ENCODE measurements at places on chromosomes 2 and 18.

GRCh38 chr2:189022053-189022481, 47.9 kb downstream of the COL3A1 start:
- no peaks in the 10 kb centered on the region for H3K27me3 ChIP-seq
- H3K4me1 ChIP-seq, result no peaks in the 10 kb centered on the region
- no peak for DNase-seq
- H3K4me3 ChIP-seq, result no peak overlapping the region

- H3K27ac ChIP-seq, result no peak overlapping the region
- H3K4me1 ChIP-seq, result no peaks in the 10 kb centered on the region
- no peak overlapping the region for H3K4me3 ChIP-seq
Observed at GRCh38 chr2:193228276-193228675, 1033.5 kb upstream of the TMEFF2 start.

- peaks cover 4% of the 10 kb centered on the region for H3K36me3 ChIP-seq
- peak overlapping the region; percentile 73 for H3K4me3 ChIP-seq
- H3K4me1 ChIP-seq, result peaks cover 41% of the 10 kb centered on the region
- DNase-seq, result peak; percentile 9
- H3K27ac ChIP-seq, result no peak overlapping the region
Observed at GRCh38 chr18:48009116-48009745, 78.8 kb upstream of the SMAD2 start.

- H3K27me3 ChIP-seq, result no peaks in the 10 kb centered on the region
- no peaks in the 10 kb centered on the region for H3K36me3 ChIP-seq
- H3K4me1 ChIP-seq, result no peaks in the 10 kb centered on the region
- H3K27ac ChIP-seq, result no peak overlapping the region
- no peak overlapping the region for H3K4me3 ChIP-seq
Observed at GRCh38 chr18:41666231-41666630, 288.8 kb upstream of the PIK3C3 start.

DNA sequence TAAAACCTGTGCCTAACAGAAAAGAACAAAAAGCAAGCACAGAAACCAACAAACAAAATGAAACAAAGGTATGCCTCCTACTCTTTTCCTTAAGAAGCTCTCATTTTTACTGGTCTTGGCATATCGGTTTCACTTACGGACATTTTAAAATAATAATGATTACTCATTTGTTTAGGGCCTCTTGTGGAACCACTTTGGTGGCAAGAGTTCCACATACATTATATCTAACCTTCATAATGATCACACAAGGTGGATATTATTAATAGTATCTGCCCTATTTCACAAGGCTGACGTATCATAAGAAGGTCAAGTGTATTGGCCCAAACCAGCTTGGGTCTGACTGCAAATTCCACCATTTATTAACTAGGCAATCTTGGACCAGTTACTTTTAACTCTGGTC, 304.7 kb downstream of the TCF4 start:
- no peak for DNase-seq
- peaks cover 6% of the 10 kb centered on the region for H3K36me3 ChIP-seq
- peaks cover 40% of the 10 kb centered on the region for H3K4me1 ChIP-seq
- H3K27me3 ChIP-seq, result no peaks in the 10 kb centered on the region
- H3K27ac ChIP-seq, result no peak overlapping the region

- peaks cover 12% of the 10 kb centered on the region for H3K4me1 ChIP-seq
- no peak for DNase-seq
- H3K27ac ChIP-seq, result no peak overlapping the region
- H3K27me3 ChIP-seq, result no peaks in the 10 kb centered on the region
- no peak overlapping the region for H3K4me3 ChIP-seq
Observed at GRCh38 chr2:161976295-161976694, 97.7 kb downstream of the DPP4 start.

DNA sequence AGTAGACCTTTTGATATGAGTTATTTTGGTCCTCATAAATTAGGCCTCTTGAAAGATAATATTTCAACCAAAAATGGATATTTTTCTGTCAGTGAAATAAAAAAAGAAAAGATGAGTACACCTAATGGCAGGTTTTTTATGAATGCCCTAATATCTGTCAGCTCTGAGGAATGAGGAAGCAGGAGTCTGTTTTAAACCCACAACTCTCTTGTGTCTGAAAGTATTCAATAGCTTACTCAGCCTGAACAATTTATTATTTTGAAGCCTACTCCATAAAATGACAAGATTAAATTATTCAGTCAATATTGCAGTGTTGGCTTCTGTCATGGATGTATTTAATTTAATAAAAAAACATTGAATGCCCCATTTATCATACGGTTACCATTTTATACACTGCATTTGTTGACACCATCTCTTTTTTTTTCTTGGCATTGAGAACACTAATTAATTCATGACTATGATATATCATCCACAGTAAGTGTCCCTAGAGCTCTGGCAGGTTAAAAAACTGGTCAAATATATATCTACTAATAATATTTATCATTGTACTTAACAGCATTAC, 548.2 kb downstream of the CBLN2 start:
- peaks cover 1% of the 10 kb centered on the region for H3K27me3 ChIP-seq
- no peak overlapping the region for H3K4me3 ChIP-seq
- no peaks in the 10 kb centered on the region for H3K4me1 ChIP-seq
- peaks cover 16% of the 10 kb centered on the region for H3K36me3 ChIP-seq
- H3K27ac ChIP-seq, result no peak overlapping the region

DNA sequence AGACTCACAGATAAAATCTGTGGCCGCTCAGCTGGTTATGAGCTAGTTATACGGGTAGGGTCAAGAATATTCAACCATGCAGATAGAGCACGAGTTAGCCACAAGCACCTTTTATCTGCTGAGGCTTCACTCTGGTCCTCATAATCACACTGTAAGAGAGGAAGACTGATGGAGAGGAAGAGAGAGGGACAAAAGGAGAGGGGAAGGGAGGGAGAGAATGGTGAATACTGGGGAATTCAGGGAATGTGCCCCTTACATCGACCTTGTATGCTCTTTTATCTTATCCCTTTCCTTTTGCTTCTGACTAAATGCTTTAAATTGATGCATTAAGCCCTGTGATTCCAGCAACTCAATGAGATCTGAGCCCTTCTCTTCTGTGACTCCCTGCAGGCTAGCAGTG, 333.1 kb downstream of the DSEL start:
- no peaks in the 10 kb centered on the region for H3K27me3 ChIP-seq
- H3K27ac ChIP-seq, result peak overlapping the region; percentile 66
- H3K4me3 ChIP-seq, result no peak overlapping the region
- H3K4me1 ChIP-seq, result peaks cover 15% of the 10 kb centered on the region
- DNase-seq, result no peak

DNA sequence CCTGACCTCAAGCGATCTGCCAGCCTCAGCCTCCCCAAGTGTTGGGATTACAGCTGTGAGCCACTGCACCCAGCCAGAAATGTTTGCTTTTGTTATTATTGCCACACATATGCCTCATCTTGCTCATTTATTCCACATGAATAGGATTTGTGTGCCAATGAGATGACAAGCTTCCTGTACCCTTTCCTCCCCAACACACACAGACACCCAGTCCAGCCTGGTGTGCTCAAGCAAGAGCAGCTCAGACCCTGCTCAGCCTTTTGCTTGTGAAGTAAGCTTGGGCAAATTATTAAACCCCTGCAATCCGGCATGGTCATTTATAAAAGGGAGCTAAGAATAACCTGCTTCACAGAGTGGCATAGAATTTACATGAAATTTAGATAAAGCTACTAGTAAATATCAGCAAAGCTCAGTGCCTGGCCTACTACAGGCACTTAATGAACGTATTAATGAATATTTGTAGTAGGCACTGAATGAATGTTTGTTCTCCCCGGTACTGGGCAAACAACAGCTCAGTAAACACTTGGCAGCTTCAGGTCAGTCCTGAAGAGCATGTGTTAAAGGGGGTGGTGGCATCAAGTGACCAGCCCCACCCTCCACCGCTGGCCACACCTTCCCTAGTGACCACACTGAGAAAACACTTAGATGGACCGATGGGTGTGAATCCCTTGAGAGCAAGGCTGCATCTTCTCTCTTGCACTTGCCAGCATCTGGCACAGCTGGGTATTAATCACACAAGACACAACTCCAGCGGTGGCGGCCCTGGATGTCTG, 280.2 kb downstream of the SRBD1 start:
- H3K4me3 ChIP-seq, result no peak overlapping the region
- DNase-seq, result no peak
- peaks cover 4% of the 10 kb centered on the region for H3K36me3 ChIP-seq

- H3K27ac ChIP-seq, result no peak overlapping the region
- no peaks in the 10 kb centered on the region for H3K27me3 ChIP-seq
- no peak for DNase-seq
- H3K4me3 ChIP-seq, result no peak overlapping the region
Observed at GRCh38 chr18:62571648-62572047, 48.8 kb downstream of the ZCCHC2 start.

GRCh38 chr2:101830555-101830954, 133.0 kb downstream of the MAP4K4 start:
- no peaks in the 10 kb centered on the region for H3K27me3 ChIP-seq
- DNase-seq, result no peak
- H3K36me3 ChIP-seq, result peaks cover 34% of the 10 kb centered on the region
- peaks cover 15% of the 10 kb centered on the region for H3K4me1 ChIP-seq
- peak overlapping the region; percentile 64 for H3K27ac ChIP-seq

DNA sequence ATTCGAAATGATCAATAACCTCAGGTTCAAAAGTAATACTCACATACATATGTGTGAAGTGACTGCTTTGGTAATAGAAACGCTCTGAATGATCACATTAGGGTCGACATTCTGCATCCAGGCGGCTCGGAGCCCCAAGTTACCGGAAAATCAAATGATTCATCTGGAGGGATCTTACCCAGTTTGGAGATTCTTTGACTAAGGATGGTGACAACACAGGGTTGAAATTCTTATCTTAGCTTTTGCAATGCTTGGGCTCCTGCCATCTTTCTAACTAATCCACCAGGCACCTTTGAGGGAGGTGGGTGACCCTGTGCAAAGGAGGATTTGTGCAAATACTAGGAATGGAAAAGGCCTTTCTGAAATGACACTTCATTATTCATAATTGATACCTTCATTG, 10.8 kb downstream of the GBX2 start:
- H3K36me3 ChIP-seq, result peaks cover 9% of the 10 kb centered on the region
- DNase-seq, result no peak

DNA sequence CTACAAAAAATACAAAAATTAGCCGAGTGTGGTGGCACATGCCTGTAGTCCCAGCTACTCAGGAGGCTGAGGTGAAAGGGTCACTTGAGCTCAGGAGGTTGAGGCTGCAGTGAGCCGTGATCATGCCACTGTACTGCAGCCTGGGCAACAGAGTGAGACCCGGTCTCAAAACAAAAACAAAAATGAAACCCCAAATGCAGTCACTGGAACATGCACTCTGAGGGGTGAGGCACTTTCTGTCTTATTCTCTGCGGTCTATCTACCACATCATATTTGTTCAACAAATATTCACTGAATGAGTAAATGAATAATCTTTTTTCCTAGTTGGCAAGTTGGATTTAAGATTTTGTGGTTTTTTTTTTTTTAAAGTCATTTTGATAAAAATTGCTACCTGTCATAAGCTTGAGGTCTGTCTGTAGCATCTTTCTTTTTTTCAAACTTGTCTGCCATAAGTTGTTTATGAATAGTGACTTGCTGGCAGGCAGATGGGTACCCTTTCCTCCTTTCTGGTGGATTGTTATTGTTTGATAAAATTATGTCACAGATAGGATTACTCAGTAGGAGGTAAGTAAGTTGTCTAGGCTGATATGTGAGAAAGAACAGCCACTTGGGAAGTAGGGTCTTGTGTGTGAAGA, 11.8 kb downstream of the CHRNA1 start:
- peaks cover 24% of the 10 kb centered on the region for H3K4me1 ChIP-seq
- H3K4me3 ChIP-seq, result no peak overlapping the region
- no peaks in the 10 kb centered on the region for H3K27me3 ChIP-seq
- no peaks in the 10 kb centered on the region for H3K36me3 ChIP-seq
- no peak overlapping the region for H3K27ac ChIP-seq
